ENCODE measurements at places on chromosomes 7 and 10.

DNA sequence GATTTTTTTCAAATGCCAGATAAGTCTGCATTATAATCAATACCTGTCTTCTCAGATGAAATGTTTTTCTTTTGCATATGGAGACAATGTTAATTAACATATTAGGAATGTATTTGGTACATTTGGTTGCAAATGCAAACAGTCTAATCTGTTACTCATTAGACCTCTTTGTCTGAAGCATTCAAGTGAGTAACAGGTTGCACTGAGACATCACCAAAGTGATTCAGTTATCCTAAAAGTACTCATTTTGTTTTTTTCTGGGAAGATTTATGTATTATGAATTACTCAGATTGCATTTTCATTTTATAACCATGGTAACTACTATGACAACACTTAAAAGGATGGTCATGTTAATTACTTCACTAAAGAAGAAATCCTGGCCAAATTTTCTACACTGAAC is 513.6 kb downstream of the HTR7 start:
- no peak for DNase-seq

- no peak for DNase-seq
These were observed 19.1 kb upstream of the KLF6 start for GRCh38 chr10:3803927-3804741.

- no peak for DNase-seq
These were observed 22.7 kb downstream of the LSMEM1 start for GRCh38 chr7:112503361-112503972.

DNA sequence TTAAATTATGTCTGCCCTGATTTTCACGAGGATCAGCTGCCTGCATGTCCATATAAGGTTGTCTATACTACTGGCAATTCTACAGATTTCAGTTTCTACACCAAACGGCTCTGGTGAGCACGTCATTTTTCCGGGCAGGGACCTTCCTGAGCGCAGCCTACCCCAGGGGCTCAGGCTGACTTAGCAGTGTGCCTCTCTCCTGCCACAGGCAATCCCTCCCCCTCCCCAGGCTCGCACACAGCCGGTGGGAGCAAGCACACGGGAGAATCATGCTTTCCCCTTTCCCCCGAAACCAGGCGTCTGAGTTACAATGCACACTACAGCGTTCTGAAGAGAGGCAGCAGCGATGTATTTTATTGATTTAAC is 1.7 kb downstream of the KLF6 start:
- DNase-seq: peak; percentile 59

GRCh38 chr10:86700851-86701617 is 32.7 kb downstream of the LDB3 start:
- no peak for DNase-seq

DNA sequence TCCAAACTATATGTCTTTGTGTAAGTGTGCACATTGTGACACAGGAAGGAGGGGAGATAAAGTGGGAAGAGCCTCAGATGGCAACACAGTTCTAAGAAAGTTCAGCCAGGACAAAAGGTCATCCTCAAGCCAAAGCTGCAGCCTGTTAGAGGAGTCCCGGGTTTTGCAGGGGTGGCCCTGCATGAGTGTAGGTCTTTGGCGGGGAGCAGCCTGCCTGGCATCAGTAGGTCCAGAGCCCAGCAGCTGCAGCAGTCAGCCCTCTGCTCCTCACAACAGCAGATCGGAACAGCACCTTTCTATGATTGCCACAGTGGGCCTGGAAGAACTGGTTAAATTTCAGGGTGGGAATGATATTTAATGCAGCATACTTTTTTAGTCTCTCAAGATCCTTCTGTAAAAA is 13.5 kb upstream of the VDAC2 start:
- no peak for DNase-seq

GRCh38 chr10:84176836-84177474 is 3.4 kb downstream of the GPR15LG start:
- no peak for DNase-seq

Measured in stimulated activated CD4-positive, alpha-beta T cell treated with anti-CD3 and anti-CD28 coated beads, Interleukin-2, amount 100 ng/mL, for 48 hours (primary cell).